ENCODE measurements at places on chromosomes 6 and 20.

- no peak for DNase-seq
Measured at GRCh38 chr6:131231891-131232290, 96.6 kb downstream of the AKAP7 start.

GRCh38 chr6:49453221-49453620 is 9.8 kb downstream of the MMUT start:
- DNase-seq: no peak

GRCh38 chr20:11766961-11767360 is 150.7 kb upstream of the BTBD3 start:
- no peak for DNase-seq

GRCh38 chr6:84001119-84001518 is 32.5 kb upstream of the MRAP2 start:
- no peak for DNase-seq

- no peak for DNase-seq
Measured at GRCh38 chr6:93035756-93036155, 383.6 kb downstream of the EPHA7 start.

Data from stimulated activated CD8-positive, alpha-beta memory T cell treated with anti-CD3 and anti-CD28 coated beads, Interleukin-2, amount 100 ng/mL, for 1 hour (primary cell).